Lung microvascular endothelial cell (primary cell): ENCODE measurements at places on chromosomes 6 and 20. TPM values are rescaled to one million over a fixed set of nuclear protein-coding genes. Genes with fewer than 3 reads are reported as not detected.

- DNase-seq: no peak
These were observed 3.5 kb downstream of the UQCC1 start for GRCh38 chr20:35408270-35408669.

DNA sequence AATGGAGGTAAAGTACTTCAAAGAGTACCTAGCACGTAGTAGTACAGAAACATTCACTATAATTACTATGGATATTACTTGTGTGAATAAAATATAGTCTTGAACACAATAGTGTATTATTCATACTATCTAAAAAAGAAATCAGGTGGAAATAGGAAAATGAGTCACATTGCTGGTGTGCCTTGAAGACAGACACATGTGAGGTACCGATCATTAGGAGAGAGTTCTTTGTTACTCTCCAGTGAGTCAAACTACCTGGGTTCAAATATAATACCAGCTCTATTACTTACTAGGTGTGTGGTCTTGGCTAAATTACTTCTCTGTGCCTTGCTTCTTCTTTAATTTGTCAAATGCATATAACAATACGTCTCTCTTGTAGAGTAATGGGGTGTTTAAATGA is 50.8 kb upstream of the BEND6 start:
- DNase-seq: no peak

GRCh38 chr6:3742076-3742425 is 9.5 kb downstream of the PXDC1 start:
- DNase-seq: no peak

- DNase-seq: no peak
These were observed 159.9 kb downstream of the LINC00237 start for GRCh38 chr20:20946122-20946759.

DNA sequence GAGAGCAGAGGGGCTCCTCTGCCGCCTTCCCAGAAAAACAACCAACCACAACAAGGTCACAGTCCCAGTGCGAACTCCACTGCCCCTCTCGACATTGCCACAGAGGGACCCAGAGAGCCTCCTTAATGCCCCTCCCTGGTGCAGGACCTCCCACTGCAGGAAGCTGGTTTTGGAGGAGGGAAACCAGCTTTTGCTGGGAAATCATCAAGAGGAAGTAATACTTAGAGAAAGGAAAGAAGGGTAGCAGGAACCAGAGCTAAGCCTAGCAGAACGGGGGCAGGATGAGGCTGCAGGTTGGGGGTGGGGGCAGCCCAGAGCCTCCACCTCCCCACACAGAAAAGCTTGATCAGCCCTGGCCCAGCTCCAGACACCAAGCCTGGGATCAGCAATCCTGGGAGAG is 37.7 kb upstream of the SIRPA start:
- no peak for DNase-seq

DNA sequence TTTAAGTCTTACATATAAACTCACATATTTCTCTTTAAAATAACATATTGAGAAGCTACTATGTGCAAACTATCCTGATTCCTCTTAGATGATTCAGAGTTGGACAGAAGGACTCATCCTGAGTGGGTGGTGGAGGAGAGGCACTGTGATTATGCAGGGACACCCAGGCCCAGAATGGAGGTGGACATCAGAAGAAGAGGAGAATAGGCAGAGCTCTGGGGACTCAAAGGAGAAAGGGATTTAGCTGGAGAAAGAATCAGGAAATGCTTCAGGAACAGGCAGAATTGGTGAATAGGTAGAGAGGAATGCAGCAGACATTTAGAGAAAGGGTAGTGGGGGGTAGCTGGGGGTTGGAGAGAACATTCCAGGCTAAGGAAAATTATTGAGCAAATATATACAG is 17.4 kb downstream of the RCAN2 start:
- DNase-seq: no peak

- DNase-seq: no peak
These were observed 98.0 kb upstream of the JARID2 start for GRCh38 chr6:15147827-15148226.

DNA sequence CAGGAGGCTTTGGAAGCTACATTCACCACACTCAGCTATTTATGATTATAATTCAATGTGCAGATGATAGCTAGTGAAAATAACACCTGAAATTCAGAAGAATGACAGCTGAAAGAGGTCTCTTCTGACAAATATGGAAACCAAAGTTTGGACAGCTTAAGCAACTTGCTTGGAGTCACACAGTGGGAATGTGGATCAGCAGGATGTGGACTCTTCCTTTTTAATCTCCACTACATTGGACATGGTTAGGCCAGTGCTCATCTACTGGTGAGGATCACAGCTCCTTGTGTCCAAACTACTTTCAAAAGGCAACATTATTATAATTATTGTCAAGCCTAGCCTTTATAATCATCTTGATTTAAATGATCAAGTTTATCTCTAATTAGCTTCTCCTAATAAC is 10.4 kb downstream of the TRAPPC3L start:
- DNase-seq: no peak

GRCh38 chr6:43990627-43991619 is 136.3 kb downstream of the MRPL14 start:
- no peak for DNase-seq

- no peak for DNase-seq
These were observed 213.7 kb downstream of the ATXN1 start for GRCh38 chr6:16547587-16547986.

GRCh38 chr6:144666781-144667180 is 381.6 kb downstream of the UTRN start:
- DNase-seq: no peak

Gene CHRNA4
- 0.20 TPM in 1 of 2 replicates, not detected in the other for total RNA-seq

Gene BMP2
- total RNA-seq: 8.7 and 14.5 TPM in 2 replicates
